Activated B cell treated with CpG ODN at 0.5 μM for 24 hours (primary cell): ENCODE measurements at places on chromosomes 7 and 10. TPM values are rescaled to one million over a fixed set of nuclear protein-coding genes. Genes with fewer than 3 reads are reported as not detected.

- no peaks in the 10 kb centered on the region for H3K27me3 ChIP-seq
- no peaks in the 10 kb centered on the region for H3K36me3 ChIP-seq
- H3K4me1 ChIP-seq: no peaks in the 10 kb centered on the region
- H3K27ac ChIP-seq: no peak overlapping the region
Measured at GRCh38 chr10:126250045-126250444, 138.2 kb downstream of the ADAM12 start.

DNA sequence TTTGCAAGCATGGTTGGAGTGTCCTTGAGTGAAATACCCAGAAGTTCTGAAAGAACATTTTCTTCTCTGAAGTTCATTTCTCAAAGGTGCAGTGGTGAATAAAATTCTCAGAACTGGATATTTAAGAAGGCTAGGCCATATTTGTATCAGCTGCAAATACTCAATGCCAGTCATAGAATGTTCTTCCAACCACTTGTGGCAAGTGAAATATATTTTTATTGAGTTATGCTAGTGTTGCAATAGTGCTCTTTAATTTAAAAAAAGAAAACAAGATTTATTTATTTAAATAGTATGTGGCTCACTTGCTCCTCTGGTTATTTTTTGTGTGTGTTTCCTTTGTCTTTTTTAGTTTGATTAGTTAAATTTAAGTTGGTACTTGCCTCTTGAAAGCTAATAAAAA is 64.5 kb downstream of the PALS2 start:
- H3K27ac ChIP-seq: no peak overlapping the region
- no peak for DNase-seq
- H3K4me1 ChIP-seq: no peaks in the 10 kb centered on the region
- peaks cover 22% of the 10 kb centered on the region for H3K36me3 ChIP-seq
- no peak overlapping the region for H3K4me3 ChIP-seq

- no peaks in the 10 kb centered on the region for H3K36me3 ChIP-seq
- DNase-seq: no peak
- no peak overlapping the region for H3K4me3 ChIP-seq
- H3K27me3 ChIP-seq: no peaks in the 10 kb centered on the region
Measured at GRCh38 chr10:131279516-131279915, 32.0 kb downstream of the TCERG1L start.

DNA sequence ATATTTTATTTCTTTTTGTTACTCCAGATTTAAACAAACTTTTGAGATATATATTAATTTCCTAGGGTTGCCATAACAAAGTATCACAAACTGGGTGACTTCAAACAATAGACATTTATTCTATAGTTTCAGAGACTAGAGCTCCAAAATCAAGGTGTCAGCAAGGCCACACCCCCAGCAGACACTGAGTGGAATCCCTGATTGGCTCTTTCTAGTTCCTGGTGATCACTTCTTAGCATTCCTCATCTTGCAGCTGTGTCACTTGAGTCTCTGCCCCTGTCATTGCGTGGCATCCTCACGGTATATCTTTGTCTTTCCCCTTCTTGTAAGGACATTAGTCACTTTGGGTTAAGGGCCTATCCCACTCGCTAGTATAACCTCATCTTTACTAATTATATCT is 7.6 kb upstream of the SLC26A3 start:
- no peak overlapping the region for H3K4me3 ChIP-seq
- H3K4me1 ChIP-seq: no peaks in the 10 kb centered on the region
- no peak for DNase-seq
- H3K36me3 ChIP-seq: no peaks in the 10 kb centered on the region
- H3K27ac ChIP-seq: no peak overlapping the region

Gene SRGN
- total RNA-seq: 91.4 and 95.5 TPM in 2 replicates

Gene ZFAND2A
- total RNA-seq: 20.4 and 21.6 TPM in 2 replicates
